ENCODE measurements at places on chromosomes 5 and 9.

DNA sequence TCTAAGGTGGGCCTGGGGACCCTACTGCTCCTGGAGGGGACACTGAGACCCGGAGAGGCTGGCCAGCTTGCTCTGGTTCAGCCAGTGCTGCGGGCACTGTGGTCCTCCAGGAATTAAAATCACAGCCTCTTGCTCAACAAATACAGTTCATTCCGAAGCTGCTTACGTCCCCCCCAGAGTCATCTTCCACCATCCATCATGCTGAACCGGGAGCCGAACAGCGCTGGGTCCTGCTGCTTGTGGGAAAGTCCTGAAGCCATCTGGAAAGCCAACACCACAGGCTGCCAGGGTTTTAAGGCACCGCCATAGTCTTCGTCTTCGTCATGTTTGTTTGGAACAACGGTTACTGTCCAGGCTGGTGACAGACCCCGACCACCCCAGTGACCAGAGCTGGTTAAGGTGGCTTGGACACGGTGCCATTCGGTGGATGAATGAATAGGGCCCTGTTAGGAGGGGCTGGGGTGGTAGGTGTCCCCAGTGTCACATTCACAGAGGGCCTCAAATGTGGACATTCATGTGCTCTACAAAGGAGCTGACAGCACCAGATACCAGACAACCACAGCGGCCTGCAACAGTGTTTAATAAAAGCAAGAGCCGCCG, 81.6 kb upstream of the PHYKPL start:
- DNase-seq: no peak

DNA sequence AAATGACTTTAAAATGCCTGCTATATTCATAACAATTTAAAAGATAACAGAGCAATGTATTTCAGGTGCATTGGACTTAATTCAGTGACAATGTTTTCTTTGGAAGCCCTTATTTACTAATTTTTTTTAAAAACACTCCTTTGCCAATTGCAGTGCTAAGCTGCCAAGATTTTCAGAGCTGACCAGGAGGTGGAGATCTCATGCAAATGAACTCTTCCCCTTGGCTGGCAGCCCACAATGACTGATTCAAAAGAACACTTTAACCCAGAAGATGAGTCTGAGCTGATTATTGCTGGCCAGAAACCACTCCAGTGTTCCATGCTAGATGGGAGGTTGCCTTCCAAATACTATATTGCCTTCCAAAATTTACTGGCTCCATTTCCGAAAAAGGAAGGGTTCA, 128.3 kb upstream of the CCNH start:
- peak; percentile 78 for DNase-seq

GRCh38 chr5:180901319-180902009, 2.5 kb downstream of the BTNL8 start:
- DNase-seq: no peak

GRCh38 chr5:75037106-75037505, 15.3 kb downstream of the GCNT4 start:
- DNase-seq: no peak

DNA sequence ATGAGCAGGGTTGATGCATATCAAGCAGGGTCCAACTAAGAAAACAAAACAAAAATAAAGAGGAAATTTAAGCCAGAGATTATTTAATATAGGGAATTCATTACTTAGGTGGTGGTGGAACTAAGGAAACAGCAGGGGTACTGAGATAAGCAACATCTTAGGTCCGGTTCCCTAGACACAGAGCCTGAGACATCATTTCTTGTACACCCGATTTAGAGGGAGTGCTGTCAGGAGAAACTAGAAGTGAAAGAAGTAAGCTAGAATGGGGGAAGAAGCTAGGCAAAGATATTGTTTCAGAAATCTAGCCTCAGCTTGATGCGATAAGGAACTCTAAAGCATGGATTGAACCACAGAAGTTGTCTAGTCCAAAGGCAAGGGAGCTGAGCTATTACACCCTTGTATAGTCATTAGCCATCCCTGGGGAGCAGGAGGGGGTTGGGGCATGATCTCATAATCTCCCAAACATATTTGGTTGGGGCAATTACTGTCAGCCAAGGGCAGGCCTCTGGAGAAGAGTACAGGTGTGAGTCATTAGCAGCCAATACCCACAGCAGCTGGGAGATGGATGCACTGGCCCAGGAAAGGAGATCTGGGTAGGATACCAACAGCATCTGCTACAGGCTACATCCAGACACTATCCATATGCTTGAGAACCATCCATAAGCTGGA, 194.5 kb downstream of the ARL15 start:
- no peak for DNase-seq

DNA sequence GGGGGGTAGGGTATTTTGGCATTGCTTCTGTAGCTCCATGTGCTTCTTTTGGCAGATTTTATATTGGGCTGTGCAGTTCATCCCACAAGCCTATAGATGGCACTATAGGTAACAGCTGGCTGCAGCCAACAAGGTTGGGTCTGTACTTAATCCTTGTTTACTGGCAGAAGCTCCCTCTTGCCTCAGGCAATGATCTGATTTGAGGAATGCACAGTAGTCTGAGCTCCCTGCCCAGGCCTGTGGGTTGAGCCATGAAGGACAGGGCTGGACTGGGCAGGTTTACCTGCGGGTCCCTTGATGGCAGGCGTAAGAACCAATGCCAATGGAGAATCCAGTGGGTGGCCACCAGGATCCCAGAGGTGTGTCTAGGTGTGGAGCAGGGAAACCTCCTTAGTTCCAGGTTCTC, 11.7 kb upstream of the OR1J2 start:
- DNase-seq: peak; percentile 77

DNA sequence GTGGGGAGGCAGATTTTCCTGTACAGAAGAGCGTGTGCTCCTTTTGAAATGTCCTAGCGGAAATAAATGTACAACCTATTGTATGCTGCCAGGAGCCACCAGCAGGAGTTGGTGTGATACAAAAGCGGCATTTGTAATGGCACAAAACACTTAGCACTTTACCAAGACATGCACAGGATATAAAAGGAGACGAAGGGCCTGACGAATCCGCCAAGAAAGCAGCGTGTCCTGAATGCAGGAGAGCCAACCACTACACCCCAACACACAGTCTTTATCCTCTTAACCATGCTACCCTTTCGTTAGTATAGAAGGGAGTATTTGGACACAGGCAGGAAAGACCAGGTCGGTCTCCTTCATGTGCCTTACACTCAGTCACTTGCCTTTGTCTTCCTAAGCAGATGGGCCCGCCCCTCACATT, 218.1 kb downstream of the TRIM32 start:
- DNase-seq: no peak

GRCh38 chr5:10275460-10275859, 25.4 kb downstream of the CCT5 start:
- no peak for DNase-seq

DNA sequence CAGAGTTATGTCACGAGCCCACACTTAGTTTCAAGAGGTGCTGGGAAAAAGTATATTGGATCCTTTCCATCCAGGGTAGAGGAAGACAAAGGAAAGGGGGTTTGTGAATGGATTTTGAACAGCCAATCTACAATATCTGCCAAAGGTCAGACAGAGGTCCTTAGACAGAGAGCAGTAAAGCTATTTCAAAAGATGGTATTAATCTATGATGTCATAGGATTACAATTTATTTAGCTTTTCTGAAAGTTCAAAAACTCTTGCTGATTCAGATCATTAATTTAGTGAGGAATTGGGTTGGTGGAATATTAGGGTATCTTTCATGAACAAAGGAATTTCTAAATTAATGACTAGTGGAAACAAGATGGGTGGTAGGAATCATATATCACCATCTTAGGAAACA, 126.9 kb downstream of the NTRK2 start:
- DNase-seq: no peak

GRCh38 chr9:106970219-106970975, 107.4 kb downstream of the ZNF462 start:
- no peak for DNase-seq

GRCh38 chr5:111231119-111231518, 6.9 kb downstream of the CAMK4 start:
- no peak for DNase-seq

- DNase-seq: no peak
These were observed 69.1 kb downstream of the TRPM3 start for GRCh38 chr9:71052287-71052686.

DNA sequence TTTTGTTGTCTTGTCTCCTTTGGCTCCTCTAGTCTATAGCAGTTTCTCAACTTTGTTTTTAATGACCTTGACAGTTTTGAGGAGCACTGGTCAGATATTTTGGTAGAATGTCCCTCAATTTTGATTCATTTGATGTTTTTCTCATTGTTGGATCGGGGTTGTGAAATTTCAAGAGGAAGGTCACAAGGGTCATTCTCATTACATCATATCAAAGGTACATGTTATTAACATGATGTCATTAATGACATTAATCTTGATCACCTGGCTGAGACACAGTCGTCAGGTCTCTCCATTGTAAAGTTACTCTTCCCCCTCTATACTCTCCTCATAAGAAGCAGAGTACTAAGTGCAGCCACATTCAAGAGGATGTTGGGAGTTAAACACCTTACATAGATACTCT, 7.2 kb downstream of the ISOC1 start:
- DNase-seq: no peak

DNA sequence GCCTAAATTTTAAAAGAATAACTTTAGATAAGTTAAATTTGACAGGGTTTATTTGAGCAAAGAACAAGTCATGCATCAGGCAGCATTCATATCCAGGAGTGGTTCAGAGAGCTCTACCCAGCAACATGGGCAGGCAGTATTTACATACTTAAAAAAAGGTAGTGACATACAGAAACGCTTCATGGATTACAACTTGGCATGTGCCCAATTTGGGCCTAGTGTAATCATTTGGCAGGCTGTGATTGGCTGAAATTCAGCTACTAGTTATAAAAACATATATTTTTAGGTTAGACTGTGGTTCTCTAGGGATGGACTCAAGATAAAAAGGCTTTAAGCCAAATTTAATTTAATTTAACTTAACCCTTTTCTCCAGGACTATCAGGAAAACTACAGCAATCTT, 374.0 kb upstream of the ADAMTS16 start:
- no peak for DNase-seq

DNA sequence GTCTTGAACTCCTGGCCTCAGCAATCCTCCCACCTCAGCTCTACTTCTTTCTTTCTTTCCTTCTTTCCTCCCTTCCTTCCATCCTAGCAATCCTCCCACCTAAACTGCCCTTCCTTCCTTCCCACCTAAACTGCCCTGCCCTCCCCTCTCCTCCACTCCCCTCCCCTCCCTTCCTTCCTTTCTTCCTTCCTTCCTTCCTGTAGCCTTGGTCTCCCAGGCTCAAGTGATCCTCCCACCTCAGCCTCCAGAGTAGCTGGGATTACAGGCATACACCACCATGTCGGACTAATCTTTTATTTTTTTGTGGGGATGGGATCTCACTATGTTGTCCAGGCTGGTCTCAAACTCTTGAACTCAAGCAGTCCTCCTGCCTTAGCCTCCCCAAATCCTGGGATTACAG, 65.8 kb downstream of the NFIB start:
- DNase-seq: no peak

- peak; percentile 35 for DNase-seq
These were observed 6.8 kb upstream of the TCOF1 start for GRCh38 chr5:150350524-150351344.
